Fibroblast of lung (primary cell): ENCODE measurements at places on chromosomes 5 and 9.
A peak's percentile ranks its signal among the peaks of the same experiment; 100 is the strongest.

GRCh38 chr5:164608507-164608906, 1103.1 kb downstream of the MAT2B start:
- DNase-seq = no peak

- DNase-seq = peak; percentile 10
Observed at GRCh38 chr9:79054500-79054899, 517.3 kb upstream of the TLE4 start.

DNA sequence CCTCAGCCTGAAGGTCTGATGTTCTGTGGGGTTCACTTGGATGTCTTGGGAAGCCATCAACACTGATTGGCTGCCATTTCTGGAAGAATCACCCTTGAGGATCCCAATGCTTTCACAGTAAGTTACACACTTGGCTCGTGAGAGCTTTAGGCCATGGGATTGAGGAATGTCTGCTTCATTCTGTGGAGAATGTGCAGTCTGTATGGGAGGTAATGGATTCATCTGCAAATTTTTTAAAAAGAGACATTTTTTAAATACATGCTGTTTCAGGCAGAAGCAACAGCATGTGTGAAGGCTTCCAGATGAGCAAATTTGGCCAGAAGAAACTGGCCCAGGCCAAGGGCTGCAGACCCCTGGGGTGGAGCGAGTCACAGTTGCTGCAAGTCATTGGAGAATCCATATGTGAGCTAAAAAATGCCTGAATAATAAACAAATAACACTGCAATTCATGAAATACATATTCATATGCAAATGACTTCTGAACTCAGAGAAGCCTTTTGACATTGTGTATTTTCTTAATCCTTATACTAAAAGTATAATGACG, 146.3 kb upstream of the RASEF start:
- no peak for DNase-seq

- no peak for DNase-seq
Observed at GRCh38 chr9:8730618-8731017, 931.0 kb upstream of the DMAC1 start.

DNA sequence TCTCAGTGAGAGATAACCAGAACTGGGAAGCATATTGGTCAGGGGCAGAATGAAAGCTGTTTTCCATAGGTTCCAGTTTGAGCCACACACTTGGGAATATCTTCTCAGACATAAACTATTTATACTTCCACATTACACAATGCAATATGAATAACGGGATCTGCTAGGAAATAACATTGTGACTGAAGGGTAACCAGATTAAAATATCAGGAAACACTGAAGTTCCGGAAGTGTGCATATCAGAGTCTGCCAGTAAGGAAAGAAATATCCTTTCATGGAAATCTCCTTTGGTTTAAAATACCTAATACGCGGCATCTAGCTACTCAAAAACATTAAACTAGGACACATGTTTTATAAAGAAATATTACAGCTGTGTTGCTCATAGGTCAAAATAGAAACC, 56.3 kb downstream of the ST8SIA4 start:
- no peak for DNase-seq
